ENCODE measurements at places on chromosomes 11 and 22.

GRCh38 chr11:45278714-45279113, 7.4 kb downstream of the SYT13 start:
- DNase-seq, result no peak

GRCh38 chr11:122747351-122747781, 90.9 kb upstream of the CRTAM start:
- DNase-seq, result no peak

DNA sequence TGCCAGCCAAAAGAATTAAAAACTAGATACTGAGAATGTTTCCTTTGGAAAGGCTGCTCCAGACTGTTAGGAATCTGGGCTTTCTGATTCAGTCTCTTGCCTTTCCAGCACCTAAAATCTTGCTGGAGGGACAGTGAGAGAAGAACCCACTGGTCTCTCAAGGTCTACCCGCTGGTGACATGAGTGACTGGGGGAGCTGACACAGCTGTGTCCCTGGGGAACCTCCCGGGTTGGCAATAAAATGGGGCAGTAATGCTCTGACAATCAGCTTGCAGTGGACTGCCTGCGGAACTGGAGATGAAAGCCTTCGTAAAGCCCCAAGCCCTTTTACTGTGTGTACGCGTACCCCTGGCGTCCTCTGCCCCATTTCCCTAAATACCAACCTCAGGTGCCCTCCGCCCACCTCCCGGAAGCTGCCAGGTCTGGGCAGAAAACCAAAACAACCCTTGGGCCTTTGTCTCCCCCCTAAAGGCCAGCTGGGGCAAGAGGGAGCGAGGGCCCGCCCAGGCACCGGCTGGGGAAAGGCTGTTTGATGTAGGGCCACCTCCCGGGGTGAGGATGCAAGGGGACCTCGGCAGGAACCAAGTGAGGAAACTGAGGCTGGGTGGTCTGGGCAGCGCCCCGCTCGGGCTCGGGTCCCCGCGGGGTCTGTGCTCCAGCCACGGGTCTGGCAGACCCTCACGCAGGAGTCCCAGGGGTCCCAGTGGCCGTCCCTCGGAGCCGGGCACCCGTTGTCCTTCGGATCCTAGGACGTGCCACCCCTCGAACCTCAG, 741 bp downstream of the CARS1 start:
- DNase-seq, result no peak

- no peak for DNase-seq
These were observed 3.4 kb downstream of the TRPT1 start for GRCh38 chr11:64222651-64223000.

GRCh38 chr11:61138935-61139334, 22.3 kb downstream of the VPS37C start:
- DNase-seq, result no peak

DNA sequence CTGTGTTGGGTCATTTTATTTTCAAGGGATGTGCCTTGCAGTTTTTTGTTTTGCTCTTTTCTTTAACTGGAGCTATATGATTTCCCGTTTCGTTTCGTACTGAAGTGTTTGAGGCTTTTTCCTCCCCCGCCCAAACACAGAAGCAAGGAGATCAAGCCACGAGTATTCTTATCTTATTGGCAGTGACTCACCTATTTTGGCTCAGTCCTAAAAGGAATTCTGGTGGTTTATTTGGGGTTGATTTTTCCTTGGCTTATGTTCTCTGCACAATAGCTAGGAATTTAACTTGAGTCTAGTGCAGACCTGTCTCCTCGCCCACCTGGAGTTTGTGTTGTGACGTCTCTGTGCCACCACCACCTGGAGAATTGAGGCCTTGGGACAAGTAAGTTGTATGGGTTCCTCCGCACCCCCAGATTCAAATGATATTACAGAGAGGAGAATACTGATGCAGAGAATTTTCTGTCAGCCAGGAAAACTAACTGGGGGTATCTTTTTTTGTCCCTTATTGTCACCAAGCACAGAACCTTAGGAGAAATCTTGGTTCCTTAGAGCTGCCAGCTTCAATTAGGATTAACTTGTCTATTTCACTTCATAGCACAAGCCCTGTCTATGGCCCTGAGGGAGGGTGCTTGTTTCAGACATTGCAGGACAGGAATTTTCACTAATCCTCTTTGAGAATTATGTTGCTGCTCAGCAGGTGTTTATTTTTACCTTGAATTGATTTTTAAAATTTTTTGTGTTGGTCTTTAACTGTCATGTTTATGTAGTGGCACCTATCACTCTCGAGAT, 90.4 kb upstream of the BIRC3 start:
- DNase-seq, result no peak

DNA sequence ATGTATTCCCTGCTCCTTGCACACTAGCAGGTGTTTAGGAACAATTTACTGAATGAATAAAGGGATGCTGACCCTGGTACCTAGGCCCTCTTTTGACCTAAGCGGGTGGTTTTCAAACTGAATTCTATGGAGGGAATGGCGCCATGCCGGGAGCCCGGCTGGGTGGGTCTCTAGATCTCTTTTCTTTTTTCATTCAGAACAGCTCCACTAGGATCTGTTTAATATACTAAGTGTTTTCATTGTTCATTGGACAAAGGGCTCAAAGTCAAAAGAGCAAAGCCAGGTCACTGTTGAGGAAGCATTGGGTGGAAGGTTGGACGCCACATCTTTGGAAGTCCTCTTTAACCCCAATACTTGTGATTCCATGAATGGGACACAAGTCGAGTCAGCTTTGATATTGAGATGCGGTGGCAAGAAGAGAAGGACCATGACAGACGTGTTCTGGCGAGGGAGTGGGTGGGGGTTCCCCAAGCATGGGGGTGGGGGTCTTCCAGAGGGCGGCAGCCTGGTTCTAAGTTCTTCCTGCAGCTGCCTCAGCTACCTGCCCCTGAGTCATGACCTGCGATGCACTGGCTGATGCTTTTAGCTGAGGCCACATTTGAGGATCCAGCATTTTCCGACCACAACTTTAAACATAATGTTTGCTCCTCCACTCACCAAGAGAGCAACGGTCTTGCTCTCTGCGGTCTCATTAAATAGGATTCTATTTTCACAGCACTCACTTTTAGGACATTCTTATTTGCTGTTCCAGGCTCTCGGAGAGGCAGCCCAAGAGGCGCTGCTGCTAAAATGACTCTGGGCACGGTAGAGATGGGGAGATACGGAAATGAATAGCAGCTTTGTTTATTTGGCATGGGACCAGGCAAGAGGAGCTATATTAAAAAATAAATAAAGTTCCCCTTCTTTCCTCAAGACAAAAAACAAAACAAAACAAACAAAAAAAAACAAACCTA, 100.6 kb downstream of the FBXO7 start:
- no peak for DNase-seq

GRCh38 chr11:15909937-15910598, 446.3 kb downstream of the SOX6 start:
- DNase-seq, result no peak

- no peak for DNase-seq
These were observed 712 bp upstream of the SLC2A11 start for GRCh38 chr22:23856721-23857605.

DNA sequence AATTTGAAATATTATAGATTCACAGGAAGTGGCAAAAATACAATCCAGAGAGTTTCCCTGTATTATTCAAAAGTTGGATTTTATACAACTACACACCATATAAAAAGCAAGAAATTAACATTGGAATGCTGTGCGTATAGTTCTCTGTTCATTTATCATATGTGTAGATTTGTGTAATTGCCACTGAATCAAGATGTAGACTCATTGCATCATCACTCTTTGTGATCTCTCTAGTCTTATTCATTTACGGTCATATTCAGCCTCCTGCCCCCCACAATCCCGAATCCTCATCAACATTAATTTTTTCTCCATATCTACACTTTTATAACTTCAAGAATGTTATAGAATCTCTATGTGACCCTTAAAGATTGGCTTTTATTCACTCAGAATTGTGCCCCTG, 390.6 kb upstream of the B3GAT1 start:
- DNase-seq, result no peak

- no peak for DNase-seq
These were observed 17.6 kb upstream of the CALCB start for GRCh38 chr11:15055620-15056356.

- no peak for DNase-seq
These were observed 5.1 kb upstream of the SLC22A8 start for GRCh38 chr11:63020671-63021291.

DNA sequence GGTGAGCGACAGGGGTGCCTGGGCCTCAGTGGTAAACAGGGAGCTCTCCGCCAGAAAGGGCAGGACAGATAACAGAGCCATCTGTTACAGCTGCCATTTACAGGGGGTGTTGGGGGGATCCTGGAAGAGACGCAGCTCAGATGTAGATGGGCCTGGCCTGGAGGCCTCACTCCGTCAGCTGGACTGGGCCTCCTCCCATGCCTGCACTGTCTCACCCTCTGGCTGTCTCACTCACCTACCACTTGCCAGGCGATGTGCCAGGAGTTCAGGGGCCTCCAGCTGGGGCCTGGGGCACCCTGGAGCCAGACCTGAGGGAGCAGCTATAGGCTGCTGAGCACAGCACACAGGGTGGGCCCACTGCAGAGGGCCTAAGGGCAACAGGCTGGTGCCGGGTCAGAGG, 16.3 kb upstream of the SUSD2 start:
- DNase-seq, result no peak

GRCh38 chr22:25142102-25142501, 57.6 kb upstream of the CRYBB3 start:
- no peak for DNase-seq

GRCh38 chr11:76759517-76759916, 23.6 kb upstream of the TSKU start:
- DNase-seq, result no peak

DNA sequence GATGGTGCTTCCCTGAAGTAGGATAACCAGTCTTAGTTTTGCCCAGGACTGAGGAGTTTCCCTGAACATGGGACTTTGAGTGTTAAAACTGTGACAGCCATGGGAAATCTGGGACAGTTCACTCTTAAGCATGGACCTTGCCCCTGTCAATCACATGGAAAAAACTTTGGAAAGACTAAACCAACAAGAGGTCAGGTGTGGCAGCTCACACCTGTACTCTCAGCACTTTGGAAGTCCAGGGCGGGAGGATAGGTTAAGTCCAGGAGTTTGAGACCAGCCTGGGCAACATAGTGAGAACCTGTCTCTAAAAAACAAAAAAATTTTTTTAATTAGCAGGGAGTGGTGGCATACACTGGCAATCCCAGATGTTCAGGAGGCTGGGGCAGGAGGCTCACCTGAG, 3.3 kb upstream of the AMBRA1 start:
- no peak for DNase-seq

- DNase-seq, result no peak
These were observed 1.7 kb downstream of the IL17REL start for GRCh38 chr22:50010676-50011446.

DNA sequence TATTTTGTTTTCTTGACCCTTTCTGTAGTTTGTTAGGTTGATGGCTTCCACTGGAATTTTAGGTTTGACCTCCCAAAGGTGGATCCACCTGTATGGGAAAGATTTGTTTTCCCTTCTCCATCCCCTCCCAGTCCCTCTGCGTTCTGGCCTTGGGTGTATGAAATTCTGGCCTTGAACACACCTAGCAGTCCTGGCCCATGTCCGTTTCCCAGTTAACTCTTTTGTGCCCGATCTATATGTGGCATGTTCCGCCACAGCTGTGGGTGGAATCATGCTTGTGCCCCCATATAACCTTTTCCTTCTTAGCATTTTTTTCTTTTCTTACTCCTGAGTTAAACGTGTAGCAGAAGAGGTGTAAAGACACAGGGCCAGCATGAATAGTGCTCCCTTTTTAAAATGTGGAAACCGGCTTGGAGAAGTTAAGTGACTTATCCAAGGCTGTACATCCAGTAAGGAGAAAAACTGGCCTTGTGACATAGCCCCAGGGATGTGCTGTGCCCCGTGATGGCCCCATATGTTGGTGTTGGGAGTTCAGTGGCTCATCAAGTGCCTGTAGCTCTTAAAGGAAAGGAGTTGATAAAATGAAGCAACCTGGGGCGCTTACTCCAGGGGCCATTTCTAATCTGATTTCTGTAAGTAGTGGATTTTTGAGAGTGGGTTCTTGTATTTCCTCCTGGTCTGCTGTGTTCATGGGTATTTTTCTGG, 39.3 kb downstream of the ZNRF3 start:
- DNase-seq, result no peak

DNA sequence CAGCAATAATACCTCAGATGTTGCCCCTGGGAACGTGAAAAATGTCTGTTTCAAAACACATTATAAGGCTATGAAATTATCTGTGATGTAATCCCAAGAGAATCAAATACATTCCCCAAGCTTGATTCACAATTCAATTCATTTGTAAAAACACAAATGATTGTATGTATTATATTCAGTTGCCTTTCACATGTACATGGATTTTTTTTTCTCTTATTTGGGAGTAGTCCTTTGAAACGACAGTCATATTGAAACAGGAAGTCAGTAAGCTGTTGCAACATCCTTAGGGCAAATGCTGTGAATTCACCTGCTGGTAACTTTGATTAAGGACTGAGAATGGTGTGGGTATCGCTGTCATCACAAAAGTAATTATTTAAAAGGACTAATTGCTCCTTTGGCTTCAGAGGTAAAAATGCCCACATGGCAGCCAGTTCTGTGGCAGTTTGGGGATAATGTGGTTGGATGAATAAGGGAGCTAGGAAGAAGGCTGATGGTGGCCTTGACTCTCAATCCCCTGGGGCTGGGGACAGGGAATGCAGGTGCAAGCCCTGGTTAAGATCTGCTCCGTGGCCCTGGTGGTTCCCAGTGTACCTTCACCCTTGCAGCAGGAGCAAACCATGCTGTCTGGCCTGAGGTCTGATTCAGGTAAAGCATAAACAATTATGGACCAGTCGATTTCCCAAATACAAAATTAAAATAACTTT, 13.2 kb downstream of the EHF start:
- no peak for DNase-seq

GRCh38 chr11:97107604-97108003, 717.8 kb downstream of the JRKL start:
- no peak for DNase-seq

DNA sequence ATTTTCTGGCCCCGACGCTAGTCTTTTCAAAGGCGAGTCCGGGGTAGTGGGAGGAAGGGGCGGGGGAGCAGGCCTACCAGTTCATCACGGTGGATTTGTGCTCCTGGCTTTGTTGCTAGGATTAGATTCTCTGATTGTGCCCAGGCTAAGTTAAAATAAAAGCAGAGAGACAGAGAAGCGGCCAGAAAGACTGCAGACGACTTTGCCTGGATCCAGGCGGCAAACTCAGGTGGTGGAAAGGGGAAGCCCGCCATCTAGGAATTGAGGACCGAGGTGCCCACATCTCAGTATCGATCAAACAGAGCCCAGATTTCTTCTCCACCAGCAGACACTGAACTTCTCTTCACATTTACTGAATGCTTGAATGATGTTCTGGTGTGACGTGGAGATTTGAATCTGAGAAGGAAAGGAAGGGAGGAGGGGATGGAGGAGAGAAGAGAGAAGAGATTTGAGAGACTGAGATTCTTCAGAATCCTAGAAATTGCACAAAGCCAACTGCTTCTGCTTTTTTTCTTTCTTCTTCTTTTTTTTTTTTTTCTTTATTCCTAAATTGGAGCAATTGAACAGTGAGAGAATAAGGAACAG, 2.7 kb downstream of the FAT3 start:
- DNase-seq, result no peak

- no peak for DNase-seq
These were observed 21.6 kb downstream of the ZFTA start for GRCh38 chr11:63747011-63747410.
